ENCODE measurements at places on chromosomes 4 and X. TPM values are rescaled to one million over a fixed set of nuclear protein-coding genes. Genes with fewer than 3 reads are reported as not detected.

The CRLF2 gene
- total RNA-seq, result 1.8 TPM

The NRK gene
- 7.4 TPM for total RNA-seq

The SPANXD gene
- not detected for total RNA-seq

The PNMA6A gene
- total RNA-seq, result 8.7 TPM

The GPR50 gene
- not detected for total RNA-seq

The C4orf50 gene
- 0.14 TPM for total RNA-seq

DNA sequence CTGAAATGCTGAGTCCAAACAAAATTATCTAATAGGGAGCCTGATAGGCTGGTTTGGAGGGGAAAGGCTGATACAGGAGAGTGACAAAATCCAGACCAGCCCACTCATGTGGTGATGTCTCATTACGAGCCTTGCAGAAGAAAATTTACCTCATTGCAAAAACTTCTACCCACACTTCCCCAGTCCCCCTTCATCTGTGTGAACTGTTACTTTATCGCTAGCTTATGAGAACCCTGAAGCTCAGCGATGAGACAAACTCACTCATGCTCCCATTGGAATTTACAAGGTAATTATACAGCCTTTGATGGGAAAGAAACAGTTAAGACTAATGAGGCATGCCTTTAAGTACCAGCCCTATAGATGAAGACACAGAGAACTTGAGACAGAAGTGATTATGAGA lies 76.1 kb downstream of the ARHGAP6 start:
- DNase-seq, result no peak

DNA sequence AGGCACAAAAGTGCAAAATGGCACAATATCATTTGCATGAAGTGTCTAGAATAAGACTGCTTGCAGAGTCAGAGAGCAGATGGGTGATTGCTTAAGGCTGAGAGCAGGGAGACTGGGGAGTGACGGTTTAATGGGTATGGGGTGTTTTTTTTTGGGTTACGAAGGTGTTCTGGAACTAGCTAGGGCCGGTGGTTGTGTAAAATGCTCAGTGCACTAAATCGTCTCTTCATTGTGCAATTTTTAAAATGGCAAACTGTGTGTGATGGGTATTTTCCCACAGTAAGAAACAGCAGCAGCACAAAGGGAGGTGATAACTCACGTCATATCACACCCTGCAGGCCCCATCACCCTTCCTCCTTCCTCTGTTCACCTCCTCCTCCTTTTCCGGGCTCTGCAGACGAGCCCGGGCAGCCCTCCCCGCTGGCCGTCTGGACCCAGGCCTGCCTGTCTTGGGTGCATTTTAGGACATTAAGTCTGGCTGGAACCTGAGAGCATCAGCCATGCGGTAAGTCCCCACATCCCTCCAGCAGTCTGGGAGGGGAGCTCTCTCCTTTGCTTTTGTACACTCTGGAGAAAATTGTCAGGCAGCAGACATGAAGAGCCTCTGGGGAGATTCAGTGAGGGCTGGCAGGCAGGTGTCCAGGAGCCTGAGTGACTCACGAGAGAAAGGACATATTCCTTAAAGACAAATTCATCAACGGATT lies 42.7 kb downstream of the ASMT start:
- DNase-seq, result no peak

GRCh38 chr4:159237975-159238374 lies 135.1 kb downstream of the RAPGEF2 start:
- DNase-seq, result no peak

DNA sequence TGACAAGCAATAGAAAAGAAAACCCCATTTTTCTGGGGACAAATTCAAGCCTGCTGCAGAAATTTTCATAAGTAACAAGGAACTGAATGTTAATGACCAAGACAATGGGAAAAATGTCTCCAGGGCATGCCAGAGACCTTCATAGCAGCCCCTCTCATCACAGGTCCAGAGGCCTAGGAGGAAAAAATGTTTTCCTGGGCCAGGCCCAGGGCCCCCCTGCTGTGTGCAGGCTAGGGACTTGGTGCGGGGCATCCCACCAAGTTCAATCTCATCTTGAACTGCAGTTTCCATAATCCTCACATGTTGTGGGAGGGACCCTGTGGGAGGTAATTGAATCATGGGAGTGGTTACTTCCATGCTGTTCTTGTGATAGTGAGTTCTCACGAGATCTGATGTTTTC lies 211.5 kb upstream of the GRIA3 start:
- no peak for DNase-seq

DNA sequence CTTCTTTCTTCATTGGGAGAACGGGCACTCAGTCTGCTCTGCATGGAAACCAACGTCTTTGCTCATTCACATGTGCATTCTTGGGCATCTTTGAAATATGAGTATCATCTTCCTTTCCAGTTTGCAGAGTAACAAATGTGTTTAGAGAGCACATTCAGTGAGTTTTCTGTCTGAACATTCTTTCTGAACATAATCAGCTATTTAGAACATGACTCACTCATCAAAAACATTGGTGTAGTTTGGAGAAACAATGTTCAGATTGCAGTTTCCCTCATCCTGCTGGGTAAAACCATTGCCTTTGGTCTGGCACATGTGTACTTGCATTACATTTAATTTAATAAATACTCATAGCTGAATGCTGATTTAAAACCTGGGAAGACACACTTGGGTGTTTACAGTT lies 81.5 kb upstream of the F9 start:
- no peak for DNase-seq

DNA sequence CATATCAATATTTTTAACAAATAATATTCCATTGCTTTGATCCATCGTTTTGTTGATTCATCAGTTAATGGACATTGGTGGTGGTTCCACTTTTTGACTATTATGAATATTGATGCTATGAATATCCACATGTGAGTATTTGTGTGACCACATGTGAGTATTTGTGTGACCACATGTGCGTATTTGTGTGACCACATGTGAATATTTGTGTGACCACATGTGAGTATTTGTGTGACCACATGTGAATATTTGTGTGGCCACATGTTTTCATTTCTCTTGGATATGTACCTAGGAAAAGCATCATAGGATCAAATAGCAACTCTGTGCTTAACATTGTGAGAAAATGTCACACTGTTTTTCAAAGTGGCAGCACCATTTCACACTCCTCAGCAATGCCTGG lies 433.6 kb upstream of the FRG1 start:
- no peak for DNase-seq

GRCh38 chr4:139554893-139555704 lies 920 bp downstream of the SETD7 start:
- peak; percentile 64 for DNase-seq

- no peak for DNase-seq
Measured at GRCh38 chrX:10725071-10725470, 104.7 kb upstream of the MID1 start.

DNA sequence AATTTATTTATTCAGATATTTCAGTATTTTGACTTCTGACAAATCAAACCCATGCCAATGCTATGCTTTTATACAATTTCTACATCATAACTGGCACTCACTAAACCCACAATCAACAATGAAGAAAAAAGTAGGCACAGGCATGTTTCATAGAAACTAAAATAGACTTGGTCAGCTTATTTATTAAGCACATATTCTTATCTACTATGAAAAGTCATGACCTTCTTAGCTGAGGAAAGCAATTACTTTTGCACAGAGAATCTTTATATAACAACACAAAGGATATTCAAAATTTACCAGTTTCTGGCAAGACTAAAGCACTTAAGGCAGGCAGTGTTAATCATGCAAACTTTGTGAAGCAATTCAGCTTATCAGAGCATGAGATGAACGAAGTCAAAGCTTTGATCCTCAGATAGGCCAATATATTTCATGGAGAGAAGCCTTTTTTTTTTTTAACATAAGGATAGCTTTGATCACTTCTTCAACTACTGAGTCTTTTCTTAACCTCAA lies 490.6 kb downstream of the INPP4B start:
- no peak for DNase-seq

- no peak for DNase-seq
Measured at GRCh38 chr4:7828011-7828720, 111.5 kb downstream of the AFAP1 start.

GRCh38 chrX:38626296-38626695 lies 65.0 kb downstream of the TSPAN7 start:
- no peak for DNase-seq

DNA sequence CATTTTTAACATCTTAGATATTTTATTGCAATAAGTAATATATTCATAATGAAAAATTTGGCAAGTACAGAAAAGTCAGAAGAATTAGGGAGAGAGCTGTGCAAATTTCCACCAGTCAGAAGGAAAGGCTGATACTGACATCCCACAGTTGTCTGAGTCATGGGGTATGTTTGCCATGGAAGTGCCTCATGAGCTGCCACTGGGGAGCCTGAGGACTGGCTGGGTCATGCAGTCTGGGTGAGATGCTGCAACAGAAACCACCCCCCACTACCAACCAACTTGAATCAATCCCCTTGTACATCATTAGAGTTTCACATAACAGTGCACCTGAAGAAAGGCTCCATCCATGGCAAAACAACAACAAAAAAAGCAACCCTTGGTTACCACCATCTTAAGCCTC lies 45.2 kb upstream of the ENPP6 start:
- no peak for DNase-seq
